ENCODE measurements at places on chromosomes 12 and 14.

- no peak overlapping the region for H3K4me3 ChIP-seq
- peak overlapping the region; percentile 95 for H3K27ac ChIP-seq
- no peak for DNase-seq
- peaks cover 100% of the 10 kb centered on the region for H3K4me1 ChIP-seq
- peaks cover 69% of the 10 kb centered on the region for H3K36me3 ChIP-seq
Observed at GRCh38 chr14:99210333-99210732, 61.7 kb downstream of the BCL11B start.

- DNase-seq = no peak
- H3K4me1 ChIP-seq = peaks cover 6% of the 10 kb centered on the region
- no peak overlapping the region for H3K4me3 ChIP-seq
- H3K27me3 ChIP-seq = no peaks in the 10 kb centered on the region
- H3K27ac ChIP-seq = no peak overlapping the region
Observed at GRCh38 chr12:93223440-93224426, 154.0 kb upstream of the NUDT4 start.

DNA sequence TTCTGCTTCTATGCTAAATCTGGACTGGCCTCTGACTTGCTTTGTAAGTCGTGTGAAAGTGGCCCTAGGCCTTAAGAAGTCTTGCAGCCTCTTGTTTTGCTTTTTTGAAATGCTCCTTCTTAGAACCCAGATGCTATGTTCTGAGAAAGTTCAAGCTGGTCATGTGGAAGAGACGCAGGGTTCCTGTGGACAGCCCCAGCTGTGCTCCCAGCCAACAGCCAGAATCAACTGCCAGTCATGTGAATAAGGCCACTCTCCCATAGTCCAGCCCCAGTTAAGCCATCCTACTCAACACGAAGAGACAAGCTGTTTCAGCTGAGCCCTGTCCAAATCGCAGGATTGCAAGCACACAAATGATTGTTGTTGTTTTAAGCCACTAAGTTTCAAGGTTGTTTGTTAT, 37.3 kb upstream of the TBPL2 start:
- no peaks in the 10 kb centered on the region for H3K27me3 ChIP-seq
- H3K36me3 ChIP-seq = no peaks in the 10 kb centered on the region
- no peak for DNase-seq
- no peak overlapping the region for H3K4me3 ChIP-seq

DNA sequence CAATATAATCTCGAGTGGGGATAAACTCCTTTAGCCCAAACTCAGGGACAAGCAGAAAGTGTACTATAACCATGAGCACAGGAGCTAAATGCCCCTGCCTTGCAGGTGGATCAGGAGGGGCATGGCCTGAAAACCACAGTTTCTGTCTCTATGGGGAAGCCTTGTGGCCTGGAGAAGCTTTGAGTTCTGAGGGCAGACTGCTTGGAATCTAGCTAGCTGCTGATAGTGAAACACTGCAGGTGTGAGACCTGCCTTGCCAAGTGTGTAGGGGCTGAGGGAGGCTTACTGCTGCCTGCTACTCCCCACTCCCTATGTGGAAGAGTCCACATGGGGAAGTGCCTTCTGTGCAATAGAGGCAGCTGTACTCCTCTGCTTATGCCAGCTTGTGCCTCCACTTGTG, 352.3 kb upstream of the OR4E1 start:
- H3K4me3 ChIP-seq = no peak overlapping the region
- DNase-seq = no peak
- H3K4me1 ChIP-seq = peaks cover 10% of the 10 kb centered on the region

- H3K4me3 ChIP-seq = no peak overlapping the region
- DNase-seq = no peak
Observed at GRCh38 chr12:17326649-17327048, 720.7 kb upstream of the LMO3 start.

GRCh38 chr14:58871573-58871972, 233.8 kb downstream of the DACT1 start:
- H3K27ac ChIP-seq = no peak overlapping the region
- H3K4me3 ChIP-seq = no peak overlapping the region
- DNase-seq = no peak

- no peak overlapping the region for H3K4me3 ChIP-seq
- H3K36me3 ChIP-seq = no peaks in the 10 kb centered on the region
- H3K27me3 ChIP-seq = peaks cover 17% of the 10 kb centered on the region
- no peak for DNase-seq
- no peaks in the 10 kb centered on the region for H3K4me1 ChIP-seq
Observed at GRCh38 chr14:90809530-90810312, 6.5 kb downstream of the TTC7B start.

DNA sequence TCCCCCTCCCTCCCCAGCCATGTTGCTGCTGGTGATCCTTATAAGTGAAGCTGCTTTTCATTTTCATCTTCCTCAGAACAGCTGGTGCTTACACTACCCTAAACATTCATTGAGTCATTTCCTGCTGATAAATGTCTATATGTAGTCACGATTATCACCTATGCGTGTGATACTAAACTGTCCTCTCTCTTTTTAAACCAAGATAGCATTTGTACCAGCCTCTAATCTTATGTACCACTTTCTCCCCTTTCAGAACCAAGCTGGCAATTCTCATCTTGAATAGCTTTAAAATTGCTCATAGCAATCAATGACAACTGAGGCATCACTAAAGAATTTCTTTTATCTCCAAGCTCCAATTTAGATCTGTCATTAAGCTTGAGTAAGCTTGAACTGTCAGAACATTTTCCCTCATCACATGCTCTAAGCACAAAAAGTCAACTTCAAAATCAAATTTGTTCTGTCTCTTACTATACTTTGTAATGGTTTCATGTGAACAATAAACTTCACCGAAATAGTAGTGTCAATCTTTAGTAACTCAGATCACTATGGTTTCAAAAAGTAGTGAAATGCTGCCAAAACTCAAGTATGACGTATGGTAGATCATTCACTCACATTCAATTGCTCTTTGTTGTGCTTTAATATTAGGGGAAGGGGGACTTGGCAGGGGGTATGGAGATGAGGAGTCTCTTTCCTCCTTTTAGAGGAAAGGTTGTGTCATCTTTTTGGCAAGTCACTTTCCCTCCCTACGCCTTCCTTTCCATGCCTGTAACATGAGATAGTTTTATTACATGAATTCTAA, 178.1 kb upstream of the NOVA1 start:
- no peaks in the 10 kb centered on the region for H3K27me3 ChIP-seq
- no peaks in the 10 kb centered on the region for H3K4me1 ChIP-seq
- no peaks in the 10 kb centered on the region for H3K36me3 ChIP-seq
- H3K27ac ChIP-seq = no peak overlapping the region
- H3K4me3 ChIP-seq = no peak overlapping the region

DNA sequence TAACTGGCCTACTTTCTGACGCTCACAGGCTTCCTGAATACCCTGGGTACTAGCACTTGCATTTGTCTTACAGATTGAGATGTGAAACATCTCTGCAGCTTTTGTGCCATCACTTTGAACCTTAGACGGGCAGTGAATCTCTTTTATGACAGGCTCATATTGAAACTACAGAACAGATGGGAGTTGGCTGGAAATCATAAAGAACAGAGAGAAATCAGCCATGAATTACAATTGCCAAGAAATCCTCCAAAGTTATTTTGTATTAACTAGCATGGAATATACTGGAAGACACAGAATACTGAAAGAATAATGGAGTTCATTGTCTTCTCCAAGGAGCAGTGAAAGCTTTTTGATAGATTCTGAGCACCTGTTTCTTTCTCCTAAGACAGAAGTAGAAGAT, 32.7 kb downstream of the MYF5 start:
- H3K27ac ChIP-seq = no peak overlapping the region
- H3K4me3 ChIP-seq = no peak overlapping the region
- H3K4me1 ChIP-seq = no peaks in the 10 kb centered on the region
- no peaks in the 10 kb centered on the region for H3K36me3 ChIP-seq
- no peaks in the 10 kb centered on the region for H3K27me3 ChIP-seq

DNA sequence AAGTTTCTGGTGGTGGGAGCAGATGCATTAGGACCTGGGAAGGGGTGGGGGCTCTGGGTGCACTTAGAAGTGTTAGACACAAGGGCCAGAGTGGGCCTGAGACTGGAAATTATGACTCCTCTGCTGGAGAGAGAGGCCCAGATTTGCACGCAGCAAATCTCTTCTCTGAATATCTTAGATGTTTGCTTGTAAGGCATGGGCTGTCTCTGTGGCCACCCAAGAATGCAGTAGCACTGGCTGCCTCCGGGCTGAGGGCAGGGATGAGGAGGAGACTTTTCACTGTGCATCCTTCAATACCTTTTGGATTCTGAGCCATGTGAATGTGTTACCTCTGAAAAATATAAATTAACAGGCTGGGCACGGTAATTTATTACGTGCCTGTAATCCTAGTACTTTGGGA, 14.0 kb upstream of the RABGGTA start:
- peaks cover 23% of the 10 kb centered on the region for H3K4me1 ChIP-seq
- H3K36me3 ChIP-seq = peaks cover 8% of the 10 kb centered on the region
- H3K4me3 ChIP-seq = no peak overlapping the region
- H3K27ac ChIP-seq = no peak overlapping the region
- no peak for DNase-seq

DNA sequence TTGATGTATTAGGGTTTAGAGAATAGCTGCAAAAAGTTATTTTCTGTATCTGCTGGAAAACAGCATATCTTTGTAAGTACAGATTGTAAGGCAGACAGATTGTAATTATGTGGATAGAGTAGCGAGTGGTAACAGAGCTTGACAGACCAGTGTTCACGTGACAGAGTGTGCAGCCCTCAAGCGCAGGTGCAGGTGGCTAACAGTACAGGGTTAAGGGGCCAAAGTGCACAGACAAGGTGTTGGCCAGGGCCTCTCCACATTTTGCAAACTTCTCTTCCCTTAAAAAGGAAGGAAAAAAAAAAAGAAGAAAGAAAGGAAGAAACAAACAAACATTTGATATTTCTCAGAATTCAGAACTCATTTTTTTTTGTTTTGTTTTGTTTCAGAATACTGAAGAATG, 25.2 kb upstream of the KLHL42 start:
- H3K4me3 ChIP-seq = no peak overlapping the region
- H3K4me1 ChIP-seq = no peaks in the 10 kb centered on the region
- H3K27ac ChIP-seq = no peak overlapping the region

DNA sequence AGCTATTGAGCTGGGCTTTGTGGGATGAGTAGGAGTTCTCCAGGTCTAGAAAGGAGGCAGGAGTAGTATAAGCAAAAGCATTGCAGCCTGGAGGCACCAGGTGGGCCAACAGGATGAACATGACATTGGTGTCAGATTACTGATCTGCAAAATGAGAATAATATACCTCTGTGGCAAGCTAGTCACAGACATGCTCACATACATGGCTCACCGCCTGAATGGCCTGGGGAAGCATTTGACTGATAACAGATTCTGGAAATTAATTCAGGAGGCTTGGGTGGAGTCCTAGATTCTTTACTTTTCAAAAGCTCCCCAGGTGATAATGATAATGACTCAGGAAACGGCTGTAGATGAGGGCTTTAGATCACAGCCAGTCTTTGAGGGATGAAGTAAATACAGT, 709 bp downstream of the TCL1B start:
- H3K4me3 ChIP-seq = no peak overlapping the region
- no peak overlapping the region for H3K27ac ChIP-seq
- DNase-seq = no peak
- H3K27me3 ChIP-seq = peaks cover 17% of the 10 kb centered on the region

DNA sequence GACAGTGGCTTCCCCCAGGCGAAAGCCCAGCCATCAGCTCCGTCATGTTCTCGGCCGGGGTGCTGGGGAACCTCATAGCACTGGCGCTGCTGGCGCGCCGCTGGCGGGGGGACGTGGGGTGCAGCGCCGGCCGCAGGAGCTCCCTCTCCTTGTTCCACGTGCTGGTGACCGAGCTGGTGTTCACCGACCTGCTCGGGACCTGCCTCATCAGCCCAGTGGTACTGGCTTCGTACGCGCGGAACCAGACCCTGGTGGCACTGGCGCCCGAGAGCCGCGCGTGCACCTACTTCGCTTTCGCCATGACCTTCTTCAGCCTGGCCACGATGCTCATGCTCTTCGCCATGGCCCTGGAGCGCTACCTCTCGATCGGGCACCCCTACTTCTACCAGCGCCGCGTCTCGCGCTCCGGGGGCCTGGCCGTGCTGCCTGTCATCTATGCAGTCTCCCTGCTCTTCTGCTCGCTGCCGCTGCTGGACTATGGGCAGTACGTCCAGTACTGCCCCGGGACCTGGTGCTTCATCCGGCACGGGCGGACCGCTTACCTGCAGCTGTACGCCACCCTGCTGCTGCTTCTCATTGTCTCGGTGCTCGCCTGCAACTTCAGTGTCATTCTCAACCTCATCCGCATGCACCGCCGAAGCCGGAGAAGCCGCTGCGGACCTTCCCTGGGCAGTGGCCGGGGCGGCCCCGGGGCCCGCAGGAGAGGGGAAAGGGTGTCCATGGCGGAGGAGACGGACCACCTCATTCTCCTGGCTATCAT, 663 bp downstream of the PTGER2 start:
- peak overlapping the region; percentile 95 for H3K4me3 ChIP-seq
- DNase-seq = peak; percentile 59
- peaks cover 92% of the 10 kb centered on the region for H3K36me3 ChIP-seq
- H3K27me3 ChIP-seq = peaks cover 24% of the 10 kb centered on the region

DNA sequence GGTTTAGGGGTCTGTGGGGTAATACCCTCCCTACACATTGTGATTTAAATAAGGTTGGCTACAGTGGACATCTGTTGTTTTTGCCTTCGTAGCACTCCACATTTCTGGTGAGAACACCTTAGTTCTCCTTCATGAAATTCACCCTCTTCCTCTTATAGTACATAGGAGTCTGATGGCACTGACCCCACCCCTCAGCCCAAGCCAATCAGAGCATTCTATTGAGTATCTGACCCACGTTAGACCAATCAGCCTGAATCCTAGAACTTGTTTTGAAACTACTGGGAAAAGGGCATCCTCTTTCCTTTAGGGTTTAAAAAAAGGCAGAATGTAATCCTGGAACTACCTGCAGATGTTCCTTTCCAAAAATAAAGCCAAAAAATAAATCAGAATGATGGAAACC, 15.8 kb upstream of the LRRC9 start:
- H3K36me3 ChIP-seq = no peaks in the 10 kb centered on the region
- no peak overlapping the region for H3K4me3 ChIP-seq
- DNase-seq = no peak
- no peak overlapping the region for H3K27ac ChIP-seq
